BE2C (cell line): ENCODE measurements at places on chromosomes 12 and 14.

- peak; percentile 80 for DNase-seq
Observed at GRCh38 chr14:101561145-101561896, at the start of gene DIO3. DIO3 (plus strand) TSS chr14:101561495.

GRCh38 chr12:132469423-132469822 is 20.5 kb upstream of the FBRSL1 start:
- no peak for DNase-seq

DNA sequence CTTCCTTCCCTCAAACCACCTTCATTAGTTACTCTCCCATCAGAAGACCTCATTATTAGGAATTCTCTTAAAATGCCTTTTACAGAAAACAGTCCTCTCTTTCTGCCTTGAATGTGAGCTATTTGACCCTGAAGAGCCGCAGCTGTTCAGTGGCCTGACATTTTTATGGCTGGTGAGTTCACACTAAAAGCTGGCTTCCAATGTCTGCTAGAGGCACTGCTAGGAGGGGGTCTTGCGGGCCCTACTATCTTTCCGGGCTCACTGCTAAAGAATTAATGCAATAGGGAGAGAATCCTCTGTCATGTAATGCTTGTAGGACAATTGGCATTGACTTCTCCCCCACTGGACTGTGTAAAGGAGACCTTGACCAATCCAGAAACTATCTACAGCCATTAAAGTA is 87.7 kb downstream of the GPR135 start:
- no peak for DNase-seq

GRCh38 chr12:48336061-48336460 is 14.7 kb downstream of the ZNF641 start:
- no peak for DNase-seq

- no peak for DNase-seq
Observed at GRCh38 chr12:13062669-13063068, 18.5 kb downstream of the FAM234B start.

DNA sequence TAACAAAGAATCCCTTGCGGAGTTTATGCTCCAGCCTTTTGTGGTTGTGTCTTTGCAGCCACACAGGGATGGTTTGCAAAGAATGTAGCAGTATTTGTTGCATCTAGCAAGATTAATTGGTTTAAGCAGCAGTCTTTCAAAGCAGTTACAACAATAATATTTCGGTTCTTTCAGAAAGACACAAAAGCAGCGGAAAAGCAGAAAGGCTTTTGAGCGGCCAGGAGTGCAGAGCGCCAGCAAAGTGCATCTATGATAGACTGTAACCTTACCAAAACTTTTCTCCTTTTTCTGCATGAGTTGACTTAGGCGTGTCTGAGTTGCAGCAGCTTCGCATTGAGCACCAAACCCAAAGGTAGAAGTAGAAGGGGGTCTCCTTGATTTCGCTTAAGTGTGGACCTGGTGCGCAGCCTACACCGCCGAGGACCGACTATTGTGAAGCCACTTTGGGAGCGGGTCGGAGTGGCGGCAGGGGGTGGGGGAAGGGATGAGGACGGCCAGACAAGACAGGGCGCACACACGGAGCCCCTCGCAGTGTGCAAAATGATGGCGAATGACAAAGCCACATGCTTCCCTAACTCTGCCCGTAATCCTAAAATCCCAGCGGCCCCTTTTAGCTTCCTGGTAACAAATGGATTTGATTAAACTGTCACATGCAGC is 1.2 kb downstream of the LMO3 start:
- peak; percentile 28 for DNase-seq

GRCh38 chr12:90826036-90826435 is 128.9 kb downstream of the CCER1 start:
- DNase-seq: no peak

DNA sequence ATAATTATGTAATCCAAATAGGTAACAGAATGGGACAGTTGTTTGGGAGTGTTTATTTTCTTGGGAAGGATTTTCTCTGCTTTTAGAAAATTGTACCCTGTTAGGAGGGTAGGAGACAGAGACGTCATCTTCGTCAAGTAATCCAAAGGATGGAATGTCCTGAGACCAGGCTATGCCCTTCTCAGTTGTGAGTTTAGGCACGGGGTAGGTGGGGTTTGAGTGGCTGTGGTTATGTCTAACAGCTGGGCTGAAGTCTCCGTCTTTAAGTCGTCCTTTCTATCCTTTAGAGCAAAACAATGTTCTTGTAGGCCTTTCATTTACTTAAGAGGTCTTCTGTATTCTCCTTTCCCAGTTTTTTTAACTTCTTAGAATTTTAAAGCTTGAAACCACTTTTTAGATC is 5.7 kb downstream of the SOCS2 start:
- DNase-seq: no peak

- no peak for DNase-seq
Observed at GRCh38 chr14:84496677-84497076, 1033.3 kb upstream of the FLRT2 start.

DNA sequence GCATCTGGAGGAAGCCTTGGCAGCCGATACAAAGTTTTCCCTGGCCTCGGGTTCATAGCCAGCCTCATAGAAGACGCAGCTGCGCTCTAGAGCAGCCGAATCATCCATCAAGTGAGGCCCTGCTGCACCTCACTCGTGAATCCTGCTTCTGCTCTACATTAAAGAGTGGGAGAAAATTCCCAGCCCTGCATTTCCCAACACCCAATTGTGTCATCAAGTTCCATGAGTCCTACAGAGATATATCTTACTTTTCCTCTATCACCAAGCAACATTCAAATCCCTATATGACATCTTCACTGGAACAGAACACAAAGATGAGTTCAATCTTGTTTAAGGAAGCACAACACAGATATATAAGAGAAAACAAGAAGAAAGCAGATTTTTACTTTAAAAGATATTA is 139.3 kb downstream of the TTC7B start:
- no peak for DNase-seq

- no peak for DNase-seq
Observed at GRCh38 chr14:45610318-45610717, 357.3 kb upstream of the MIS18BP1 start.

DNA sequence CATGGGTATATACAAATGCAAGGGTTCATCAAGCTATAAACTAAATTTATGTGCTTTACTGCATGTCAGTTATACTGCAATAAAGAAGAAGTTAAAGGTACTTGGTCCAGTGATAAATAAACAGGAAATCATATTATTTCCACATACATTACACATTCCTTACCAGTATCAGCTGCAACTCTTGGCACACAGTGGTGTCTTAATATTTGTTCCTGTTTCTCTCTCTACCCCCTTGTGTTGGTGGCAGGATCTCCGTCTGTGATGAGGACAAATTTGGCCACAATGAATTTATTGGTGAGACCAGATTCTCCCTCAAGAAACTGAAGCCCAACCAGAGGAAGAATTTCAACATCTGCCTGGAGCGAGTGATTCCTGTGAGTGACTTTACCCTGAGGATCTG is 19.2 kb upstream of the OAS1 start:
- no peak for DNase-seq

DNA sequence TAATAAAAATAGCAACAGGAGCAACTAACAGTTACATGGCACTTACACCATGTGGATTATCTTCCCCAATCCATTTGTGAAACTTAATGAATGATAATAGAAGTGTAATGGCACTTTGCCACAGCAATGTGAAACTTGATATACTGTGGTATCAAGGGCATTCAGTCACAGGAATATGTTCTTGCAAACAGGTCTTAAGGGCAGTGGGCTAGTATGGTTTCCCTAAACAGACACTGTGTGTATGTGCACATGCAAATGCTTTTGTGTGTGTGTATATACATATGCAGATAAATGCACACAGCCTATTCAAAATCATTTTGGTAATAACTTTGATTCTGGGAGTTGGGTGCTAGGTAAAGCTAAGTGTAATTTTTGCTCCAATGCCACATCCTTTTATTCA is 26.2 kb upstream of the ARHGAP5 start:
- no peak for DNase-seq

- no peak for DNase-seq
Observed at GRCh38 chr12:89858718-89859117, 150.1 kb upstream of the ATP2B1 start.

GRCh38 chr12:93980711-93981110 is 167.7 kb upstream of the PLXNC1 start:
- DNase-seq: no peak

GRCh38 chr14:95520346-95520745 is 3.9 kb upstream of the SYNE3 start:
- no peak for DNase-seq

GRCh38 chr14:61551384-61551783 is 143.9 kb upstream of the HIF1A start:
- no peak for DNase-seq

DNA sequence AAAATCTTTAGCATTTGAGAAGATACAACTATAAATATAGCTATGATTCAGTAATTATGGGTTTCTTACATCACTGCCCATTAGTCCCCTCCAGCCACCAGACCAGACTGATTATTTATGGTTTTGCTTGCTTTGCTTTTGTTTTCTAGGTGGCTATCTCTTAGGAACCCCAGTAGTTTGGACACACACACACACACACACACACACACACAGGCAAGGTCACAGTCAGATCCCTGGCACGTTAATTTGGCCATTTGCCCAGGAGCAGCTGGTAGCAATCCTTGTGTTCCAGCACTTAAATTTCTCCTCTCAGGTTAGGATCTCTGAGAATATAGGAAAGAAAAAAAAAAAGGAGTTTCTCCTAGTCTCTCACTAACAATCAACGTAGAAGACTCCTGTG is 90.2 kb upstream of the RESF1 start:
- peak; percentile 32 for DNase-seq

DNA sequence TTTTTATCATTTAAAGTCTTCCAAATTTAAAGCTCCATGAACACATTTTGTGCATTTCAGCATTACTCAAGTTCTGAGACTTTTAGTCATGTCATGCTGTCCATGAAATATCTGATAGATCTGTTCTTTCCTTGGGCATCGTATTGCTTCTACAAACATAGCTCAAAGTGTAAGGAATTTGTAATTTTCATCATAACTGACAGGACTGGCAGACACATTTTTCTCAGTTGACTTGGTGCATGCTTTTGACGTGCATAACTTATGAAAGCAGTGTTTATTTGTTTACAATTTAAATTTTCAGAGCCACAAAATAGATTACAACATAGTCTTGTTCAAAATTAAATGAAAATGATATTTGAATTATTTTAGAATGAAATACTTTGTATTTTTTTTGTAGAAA is 812.1 kb upstream of the NOVA1 start:
- DNase-seq: no peak

- no peak for DNase-seq
Observed at GRCh38 chr12:45423931-45424330, 208.0 kb downstream of the ANO6 start.

DNA sequence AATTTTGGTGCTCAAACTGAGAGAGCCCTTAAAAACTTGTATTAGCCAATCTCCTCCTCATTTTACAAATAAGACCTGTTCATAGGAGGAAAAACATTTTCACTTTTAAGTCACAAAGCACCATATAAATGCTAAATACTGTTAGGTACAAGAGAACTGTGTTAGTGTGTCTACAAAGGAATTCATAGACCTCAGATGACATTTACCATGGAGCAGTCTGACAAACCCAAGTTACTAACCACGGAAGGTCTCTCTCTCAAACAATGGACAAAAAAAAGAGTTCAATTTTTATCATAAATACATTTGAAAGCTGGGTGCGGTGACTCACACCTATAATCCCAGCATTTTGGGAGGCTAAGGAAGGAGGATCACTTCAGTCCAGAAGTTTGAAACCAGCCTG is 10.0 kb downstream of the SBNO1 start:
- DNase-seq: no peak

DNA sequence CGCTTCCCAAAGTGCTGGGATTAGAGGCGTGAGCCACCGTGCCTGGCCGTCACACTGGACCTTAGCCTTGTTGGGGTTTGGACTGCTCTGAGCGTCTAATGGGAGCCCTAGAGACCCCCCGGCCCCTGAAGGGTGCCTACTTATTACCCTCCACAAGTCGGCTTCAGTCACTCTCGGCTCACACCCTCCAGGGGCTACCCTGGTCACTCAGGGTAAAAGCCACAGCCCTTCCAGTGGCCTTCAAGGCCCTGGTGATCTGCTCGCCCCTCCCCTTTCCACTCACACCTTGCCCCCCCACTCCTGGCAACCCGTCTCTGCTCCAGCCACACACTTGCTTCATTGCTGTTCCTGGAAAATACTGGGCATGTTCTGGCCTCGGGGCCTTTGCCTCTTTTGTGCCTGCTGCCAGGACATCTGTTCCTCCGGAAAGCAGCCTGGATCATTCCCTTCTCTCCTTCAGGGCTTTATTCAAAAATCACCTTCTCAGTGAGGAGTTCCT is 3.6 kb upstream of the MORN3 start:
- DNase-seq: peak; percentile 64

- peak; percentile 22 for DNase-seq
Observed at GRCh38 chr12:122265886-122266229, 436 bp downstream of the VPS33A start.

GRCh38 chr14:104738375-104739019 is 14.4 kb upstream of the SIVA1 start:
- no peak for DNase-seq

DNA sequence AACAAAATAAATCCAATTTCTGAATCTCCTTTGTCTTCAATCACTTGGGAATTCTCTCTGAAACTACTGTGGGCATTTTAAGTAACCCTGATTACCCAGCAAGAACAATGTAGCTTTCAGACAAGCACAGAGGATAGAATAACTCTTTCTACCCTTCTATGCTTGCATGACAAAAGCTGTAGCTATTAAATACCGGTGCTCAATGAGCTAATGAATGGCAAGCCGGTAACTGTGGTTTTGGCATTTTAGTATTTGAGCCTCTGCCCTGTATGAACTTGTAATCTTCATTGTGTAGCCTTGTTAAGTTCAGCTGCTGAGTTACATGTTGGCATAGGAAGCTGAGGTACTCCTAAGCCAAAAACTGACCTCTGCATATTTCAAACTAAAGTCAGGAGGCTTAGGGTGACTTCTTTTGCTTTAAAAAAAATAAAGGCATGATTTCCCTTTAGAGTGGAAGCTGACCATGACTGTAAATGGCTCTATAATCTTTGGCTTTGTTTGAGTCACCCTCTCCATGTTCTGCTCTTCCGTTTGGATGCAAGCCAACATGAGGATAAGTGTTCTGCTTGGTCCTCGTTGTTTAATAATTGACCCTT is 171.0 kb upstream of the HIF1A start:
- peak; percentile 33 for DNase-seq

DNA sequence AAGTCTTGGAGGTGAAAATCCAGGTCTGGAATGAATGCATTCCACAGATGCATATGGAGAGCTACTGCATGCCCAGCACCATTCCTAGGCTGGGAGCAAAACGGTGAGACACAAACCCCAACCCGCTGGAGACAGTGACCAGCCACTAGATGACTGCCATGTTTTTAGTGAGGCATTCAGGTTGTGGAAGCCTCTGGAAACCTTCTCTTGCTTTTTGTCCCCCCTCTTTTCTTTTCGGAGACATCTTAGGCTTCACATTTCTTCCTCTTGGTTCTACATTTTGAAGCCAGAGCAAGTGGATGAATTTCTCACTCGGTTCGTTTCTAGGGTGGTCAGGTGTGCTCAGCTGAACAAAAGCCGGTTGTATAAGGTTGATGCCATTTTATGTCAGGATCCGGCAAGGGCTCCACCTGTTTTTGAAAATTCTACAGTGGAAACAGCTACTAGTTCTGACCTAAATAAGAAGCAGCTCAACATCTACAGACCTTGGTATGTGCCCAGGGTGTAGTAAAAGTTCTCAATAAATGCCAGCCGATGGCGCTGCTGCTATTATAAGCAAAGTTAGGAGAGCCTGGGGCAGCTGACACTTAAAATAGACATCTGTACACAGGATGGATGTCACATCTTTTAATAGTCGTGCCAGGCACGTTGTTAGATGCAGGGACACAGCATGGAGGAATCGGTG is 1.8 kb upstream of the ZNF839 start:
- no peak for DNase-seq

GRCh38 chr14:90700933-90701776 is 115.1 kb downstream of the TTC7B start:
- DNase-seq: no peak
